ENCODE measurements at places on chromosomes 7 and 10. TPM values are rescaled to one million over a fixed set of nuclear protein-coding genes. Genes with fewer than 3 reads are reported as not detected.

GRCh38 chr10:126127481-126128029 lies 231.2 kb downstream of the FANK1 start:
- no peak for DNase-seq

DNA sequence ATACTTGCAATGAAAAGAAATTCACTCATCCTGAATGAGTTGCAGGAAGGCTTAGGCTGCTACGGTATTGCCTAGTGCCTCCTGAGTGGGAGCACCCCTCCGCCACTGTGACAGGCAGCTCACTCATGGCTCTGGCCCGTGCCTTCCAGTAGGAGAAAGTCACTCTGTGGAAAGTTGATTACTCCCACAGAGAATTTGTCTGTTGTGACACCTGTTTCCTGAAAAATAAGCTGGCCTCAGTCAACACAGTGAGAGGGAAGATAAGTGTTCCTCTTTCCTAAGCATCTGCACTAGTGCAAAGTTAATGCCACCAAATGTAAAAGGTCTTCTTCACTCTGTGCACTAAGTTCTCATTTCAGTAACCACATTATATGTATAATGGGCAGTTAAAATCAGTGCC lies 158.8 kb upstream of the INHBA start:
- no peak for DNase-seq

DNA sequence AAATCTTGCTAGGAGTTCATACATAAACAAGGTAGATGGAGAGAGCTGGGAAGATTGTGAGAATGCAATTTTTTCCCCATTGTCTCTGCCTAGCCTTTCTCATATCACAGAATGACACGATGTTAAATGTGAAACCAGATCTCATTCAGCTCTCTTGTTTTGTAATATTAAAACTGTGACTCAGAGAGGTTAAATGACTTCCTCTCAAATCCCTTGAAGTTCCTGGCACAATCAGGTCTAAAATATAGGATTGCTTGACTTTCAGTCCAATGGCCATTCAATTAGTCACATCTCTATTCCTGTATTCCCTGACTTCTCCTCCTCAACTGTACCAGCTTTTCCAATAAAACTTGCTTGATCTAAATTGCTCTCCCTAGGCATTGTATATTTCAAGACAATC lies 3.1 kb downstream of the ANKRD22 start:
- no peak for DNase-seq

GRCh38 chr10:124367936-124368335 lies 50.8 kb downstream of the OAT start:
- DNase-seq = no peak

DNA sequence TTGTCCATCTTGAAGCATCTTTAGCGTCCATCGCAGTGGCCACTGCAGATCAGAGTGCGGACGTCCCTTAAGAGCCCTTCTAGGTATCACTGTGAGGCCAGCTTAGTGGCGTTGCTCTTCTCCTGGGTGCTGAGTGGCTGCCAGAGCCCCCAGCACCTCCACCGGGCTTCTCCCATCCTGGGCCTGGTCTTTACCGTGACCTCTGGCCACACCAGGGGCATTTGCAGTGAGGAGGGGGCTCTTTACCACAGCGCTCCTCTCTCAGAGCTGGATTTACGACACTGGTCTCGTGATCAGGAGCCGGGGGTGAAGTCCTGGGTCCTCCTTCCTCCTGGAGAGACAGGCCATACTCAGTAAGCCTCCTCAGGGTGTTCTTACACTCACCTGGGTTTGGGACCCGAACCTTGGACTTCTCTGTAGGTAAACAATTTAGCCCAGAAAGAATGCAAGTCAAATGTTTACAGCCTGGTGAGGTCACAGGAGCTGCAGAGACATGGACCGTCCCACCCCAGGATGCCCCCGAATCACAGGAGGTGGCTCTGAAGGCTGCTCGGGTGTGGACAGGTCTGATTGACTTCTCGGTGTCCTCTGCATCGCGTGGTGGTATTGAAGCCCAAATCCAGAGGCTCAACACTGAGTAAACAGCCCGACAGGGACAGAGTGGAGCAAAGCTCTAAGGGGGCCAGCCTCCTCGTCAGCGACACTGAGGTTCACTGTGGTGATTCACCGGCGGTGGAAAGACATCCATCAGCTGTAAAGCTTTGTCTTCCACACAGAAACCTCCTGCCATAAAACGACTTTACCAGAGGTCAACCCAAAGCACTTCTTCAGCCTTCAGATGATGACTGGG lies 33.0 kb downstream of the JAKMIP3 start:
- no peak for DNase-seq

GRCh38 chr7:70764701-70765208 lies 367.2 kb upstream of the GALNT17 start:
- no peak for DNase-seq

DNA sequence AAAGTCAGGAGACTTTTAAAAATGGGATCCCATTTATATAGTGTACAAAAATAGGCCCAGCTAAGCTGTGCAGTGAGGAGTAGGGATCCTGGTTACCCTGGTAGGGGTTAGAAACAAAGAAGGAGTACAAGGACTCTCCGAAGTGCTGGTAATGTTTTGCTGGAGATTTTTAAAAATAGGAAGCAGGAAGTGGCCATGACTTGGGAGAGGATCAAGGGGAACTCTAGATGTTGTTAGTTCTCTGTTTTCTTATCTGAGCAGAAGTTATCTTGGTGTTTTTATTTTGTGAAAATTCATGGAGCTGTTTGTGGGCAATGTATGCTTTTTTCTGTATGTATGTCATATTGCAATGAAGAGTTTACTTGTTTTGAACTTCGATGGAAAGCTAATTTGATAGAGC lies 373.9 kb downstream of the SFMBT2 start:
- DNase-seq = no peak

DNA sequence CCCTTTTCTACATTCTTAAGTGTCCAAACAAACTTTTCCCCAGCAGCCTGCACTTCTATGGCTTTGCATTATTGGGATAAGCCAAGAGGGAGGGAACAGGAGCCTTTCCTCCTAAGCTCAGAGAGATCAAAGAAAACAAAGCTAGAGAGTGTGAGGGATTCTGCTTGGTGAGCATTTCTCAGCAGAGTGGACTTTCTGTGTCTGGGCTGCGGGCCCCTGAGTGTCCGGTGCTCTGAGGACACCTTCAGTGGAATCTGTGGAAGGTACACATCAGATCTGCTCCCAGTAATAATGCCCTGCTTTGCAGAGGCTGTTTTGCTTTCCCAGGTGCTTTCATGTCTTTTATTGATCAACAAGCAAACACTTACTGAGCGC lies 50.2 kb downstream of the KCNMA1 start:
- DNase-seq = no peak

- no peak for DNase-seq
Observed at GRCh38 chr10:78898341-78899097, 170.2 kb upstream of the ZMIZ1 start.

GRCh38 chr7:43589728-43590127 lies 6.8 kb downstream of the STK17A start:
- no peak for DNase-seq

GRCh38 chr10:94097656-94098055 lies 103.9 kb downstream of the PLCE1 start:
- DNase-seq = no peak

DNA sequence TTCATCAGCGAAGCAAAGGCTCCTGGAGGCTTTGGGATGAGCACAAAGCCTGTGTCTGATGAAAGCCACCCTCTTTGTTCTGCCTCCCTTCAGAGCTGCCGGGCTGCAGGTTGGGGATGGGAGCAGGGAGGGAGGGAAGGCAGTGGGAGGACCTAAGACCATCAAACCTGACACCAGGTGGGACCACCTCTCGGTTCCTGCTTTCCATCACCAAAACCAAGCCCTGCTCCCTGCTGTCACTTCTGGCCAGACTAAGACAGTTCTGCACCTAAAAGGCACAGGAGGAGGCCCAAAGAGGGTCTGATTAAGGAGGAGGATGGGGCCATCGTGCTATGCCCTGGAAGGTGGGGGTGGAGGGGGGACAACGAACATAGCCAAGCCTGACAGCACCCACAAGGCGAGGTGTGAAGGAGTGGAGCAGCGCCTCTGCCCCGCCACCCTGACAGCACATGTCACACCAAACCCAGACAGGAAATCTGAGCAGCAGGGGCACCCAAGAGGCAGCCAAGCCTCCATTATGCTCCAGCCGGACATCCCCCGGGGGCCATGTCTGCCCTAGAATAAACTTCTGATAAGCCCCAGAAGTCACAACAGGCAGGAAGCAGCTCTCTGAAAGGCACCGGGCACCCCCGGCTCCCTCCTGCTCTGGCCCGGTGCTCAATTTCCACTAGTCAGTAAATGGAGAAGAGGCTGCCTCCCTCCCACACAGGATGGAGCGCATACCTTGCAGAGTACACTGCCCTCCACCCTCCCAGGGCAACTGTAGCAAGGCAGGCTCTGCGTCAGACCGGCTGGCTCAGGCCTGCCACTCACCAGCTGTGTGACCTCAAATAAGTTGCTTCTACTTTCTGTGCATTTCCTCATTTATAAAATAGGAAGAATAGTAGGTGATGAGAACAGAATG lies 48.9 kb downstream of the DLG5 start:
- no peak for DNase-seq

DNA sequence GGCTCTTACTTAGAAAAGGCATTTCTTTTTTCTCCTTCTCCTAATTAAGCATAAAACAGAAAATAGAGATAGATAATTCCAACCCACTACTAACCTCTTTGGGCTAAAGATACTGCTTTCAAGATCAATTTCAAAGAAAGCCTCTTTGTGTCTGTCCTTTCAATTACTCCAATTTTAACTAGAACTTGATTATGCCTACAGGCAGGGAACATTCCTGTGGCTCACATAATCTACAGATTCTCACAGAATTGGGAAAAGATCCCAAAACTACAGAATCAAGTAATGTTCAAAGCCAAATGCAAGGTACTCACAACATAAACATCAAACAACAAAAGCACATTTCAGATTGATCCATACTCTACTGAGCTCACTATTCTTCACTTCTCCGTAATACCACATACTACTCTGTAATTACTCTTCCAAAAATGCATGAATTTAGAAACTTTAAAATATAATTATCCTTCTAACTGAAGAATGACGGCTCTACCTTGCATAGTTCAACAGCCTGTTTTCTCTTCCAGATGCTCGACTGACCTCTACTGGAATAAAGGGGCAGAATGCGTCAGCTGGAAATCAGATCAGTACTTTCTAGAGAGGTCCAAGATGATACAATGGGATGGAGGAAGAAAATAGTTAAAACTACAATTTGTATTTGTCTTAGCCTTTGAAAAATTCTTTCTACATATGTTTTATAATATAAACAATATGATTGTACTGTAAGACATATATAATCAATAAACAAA lies 3.9 kb downstream of the MTERF1 start:
- no peak for DNase-seq

- DNase-seq = no peak
Observed at GRCh38 chr7:110698576-110698975, 392.4 kb upstream of the LRRN3 start.

KLF14 gene
- not detected for total RNA-seq

SUN3 gene
- total RNA-seq = 0.36 TPM

GIMAP5 gene
- 3.8 TPM for total RNA-seq

ANK3 gene
- total RNA-seq = 363 TPM

NYAP1 gene
- 18.2 TPM for total RNA-seq

CLRN3 gene
- 0.27 TPM for total RNA-seq

PILRB gene
- 18.4 TPM for total RNA-seq

PGAM2 gene
- 13.0 TPM for total RNA-seq

DNAJC12 gene
- total RNA-seq = 12.3 TPM

SEMA3C gene
- total RNA-seq = 33.2 TPM

MAGI2 gene
- 101 TPM for total RNA-seq
